ENCODE measurements at places on chromosomes 5 and 9.
A peak's percentile ranks its signal among the peaks of the same experiment; 100 is the strongest.

GRCh38 chr5:6804766-6805501, 91.7 kb downstream of the TENT4A start:
- no peak for DNase-seq

GRCh38 chr9:396396-396795, 181.7 kb downstream of the DOCK8 start:
- no peak for DNase-seq

DNA sequence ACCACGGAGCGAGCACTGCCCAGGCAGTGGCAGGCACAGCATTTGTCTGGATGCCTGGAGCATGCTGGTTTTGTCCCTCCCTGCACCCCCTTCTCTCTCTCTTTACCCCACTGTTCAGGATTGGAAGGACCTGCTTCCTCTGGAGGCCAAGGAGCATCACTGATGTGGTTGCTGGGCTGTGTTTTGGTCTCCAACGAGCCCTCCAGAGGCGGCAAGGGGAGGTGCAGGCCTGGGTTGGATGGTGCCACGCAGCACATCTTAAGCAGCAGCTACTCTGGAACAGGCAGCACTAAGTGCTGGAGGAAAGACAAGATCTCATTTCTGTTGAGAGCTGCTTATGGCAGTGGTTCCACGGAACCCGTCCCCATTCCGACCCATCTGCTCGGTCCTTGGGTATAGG, 139.6 kb downstream of the CMYA5 start:
- DNase-seq, result no peak

DNA sequence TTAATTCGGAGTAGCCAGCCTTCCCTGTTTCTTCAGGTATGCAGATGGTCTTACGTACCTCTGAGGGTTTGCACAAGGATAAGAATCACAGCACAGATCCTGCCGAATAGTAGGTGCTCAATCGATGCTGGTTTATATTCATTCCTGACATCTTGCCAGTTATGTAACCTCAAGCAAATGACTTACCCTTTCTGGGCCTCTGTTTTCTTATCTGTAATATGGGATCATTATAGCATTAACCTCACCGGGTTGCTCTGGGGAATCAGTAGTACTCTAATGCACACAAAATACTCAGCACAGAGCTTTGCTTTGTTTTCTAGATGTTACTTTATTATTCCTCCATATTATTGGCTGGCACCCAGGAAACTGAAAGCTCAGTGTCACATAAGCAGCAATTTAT, 7.7 kb upstream of the NR5A1 start:
- DNase-seq, result no peak

DNA sequence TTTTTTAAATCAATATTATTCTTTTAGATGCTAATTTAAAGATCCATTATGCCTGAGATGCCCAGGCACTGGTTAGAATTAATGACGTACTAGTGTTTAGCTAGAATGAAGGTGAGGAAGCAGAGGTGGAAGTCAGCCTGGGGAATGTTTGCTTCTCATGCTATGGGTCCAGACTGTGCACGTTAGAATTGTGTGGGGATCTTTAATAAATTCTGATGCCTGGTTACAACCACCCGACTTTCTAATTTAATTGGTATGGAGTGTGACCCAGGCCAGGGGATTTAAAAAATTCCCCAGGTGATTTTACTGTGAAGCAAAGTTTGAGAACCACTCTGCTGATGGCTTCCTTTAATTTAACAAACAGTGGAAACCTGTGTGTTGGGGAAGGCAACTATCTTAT, 111.1 kb downstream of the DOCK2 start:
- no peak for DNase-seq

DNA sequence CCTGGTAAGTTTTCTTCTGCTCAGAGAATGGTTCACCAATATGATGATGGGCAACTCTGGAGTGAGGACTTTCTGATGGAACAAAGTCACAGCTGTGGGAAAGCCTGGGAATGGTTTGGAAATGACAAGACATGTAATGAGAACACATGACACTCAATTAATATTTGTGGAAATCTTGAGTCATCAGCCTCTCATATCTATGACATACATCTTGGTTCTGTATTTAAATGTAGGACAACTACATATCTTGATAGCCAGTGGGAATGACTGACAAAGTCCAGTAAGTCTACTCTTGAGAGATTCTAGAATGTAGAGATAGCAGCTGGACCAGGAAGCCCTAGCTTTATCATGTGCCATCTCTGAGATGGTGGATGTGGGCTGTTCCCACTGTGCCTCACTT, 85.5 kb downstream of the PALM2AKAP2 start:
- no peak for DNase-seq

DNA sequence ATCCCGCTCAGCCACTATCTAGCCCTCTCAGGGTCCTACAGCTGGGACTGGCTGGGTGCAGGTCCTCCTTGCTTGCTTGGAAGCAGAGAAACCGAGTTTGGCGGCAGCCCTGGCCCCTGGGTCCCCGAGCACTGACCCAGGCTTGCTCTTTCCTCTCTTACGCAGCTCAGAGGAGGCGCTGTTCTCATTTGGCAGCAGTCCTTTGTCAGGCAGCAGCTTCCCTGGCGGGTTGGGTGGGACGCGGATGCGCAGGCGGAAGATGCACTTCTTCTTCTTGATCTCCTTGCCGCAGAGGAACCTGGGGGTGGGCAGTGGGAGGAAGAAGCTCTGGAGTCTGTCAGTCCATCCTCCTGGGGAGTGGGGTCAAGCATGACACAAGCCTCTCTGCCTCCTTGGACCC, 14.5 kb downstream of the PHF19 start:
- peak; percentile 49 for DNase-seq

DNA sequence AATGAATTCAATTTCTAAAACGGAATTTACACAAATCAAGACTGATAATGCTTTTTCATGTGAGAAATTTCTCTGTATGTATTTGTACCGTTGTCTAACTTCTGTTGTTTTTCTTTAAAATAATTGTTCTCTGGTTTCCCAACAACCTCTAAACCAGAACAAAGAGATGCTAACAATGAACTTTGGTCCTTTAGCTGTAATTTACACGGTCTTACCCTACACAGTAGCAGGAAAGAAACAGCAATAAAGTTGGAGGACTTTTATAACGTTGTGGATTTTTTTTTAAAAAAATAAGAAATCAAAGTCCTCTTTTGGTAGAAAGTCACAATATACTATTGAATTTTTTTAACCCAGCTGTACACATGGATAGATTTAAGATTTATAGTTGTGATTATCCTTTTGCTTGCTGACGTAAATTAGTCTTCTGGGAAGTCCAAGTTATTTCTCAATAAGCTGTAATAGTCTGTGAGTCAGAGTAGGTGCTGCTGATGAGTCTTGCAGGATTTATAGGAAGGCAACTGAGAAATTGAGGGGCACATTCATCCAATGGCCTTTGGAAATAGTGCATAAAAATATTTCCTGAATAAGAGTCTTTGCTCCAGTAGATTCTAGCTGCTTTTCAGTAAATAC, 76.8 kb upstream of the PCSK1 start:
- no peak for DNase-seq

GRCh38 chr9:38211002-38211401, 142.0 kb upstream of the SHB start:
- no peak for DNase-seq

DNA sequence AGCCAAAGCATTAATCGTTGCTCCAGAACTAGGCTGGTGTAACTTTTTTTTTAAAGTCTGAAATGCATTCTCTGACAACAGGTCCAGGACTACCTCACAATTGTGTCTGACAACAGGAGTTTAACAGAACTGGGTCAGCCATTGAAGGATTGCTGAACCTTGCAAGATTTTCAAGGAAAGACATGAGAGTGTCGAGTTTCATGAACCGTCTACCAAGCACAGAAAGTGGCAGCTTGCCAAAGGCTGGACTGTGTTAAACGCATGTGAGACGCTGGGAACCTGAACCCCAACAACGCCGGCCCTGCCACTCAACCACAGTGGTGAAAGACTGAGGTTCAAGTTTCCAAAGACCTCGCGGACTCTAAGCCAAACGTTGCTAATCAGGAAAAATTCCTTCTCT, 79.1 kb downstream of the LHFPL2 start:
- no peak for DNase-seq

- DNase-seq, result no peak
Measured at GRCh38 chr9:115229496-115229895, 111.5 kb upstream of the TNC start.

DNA sequence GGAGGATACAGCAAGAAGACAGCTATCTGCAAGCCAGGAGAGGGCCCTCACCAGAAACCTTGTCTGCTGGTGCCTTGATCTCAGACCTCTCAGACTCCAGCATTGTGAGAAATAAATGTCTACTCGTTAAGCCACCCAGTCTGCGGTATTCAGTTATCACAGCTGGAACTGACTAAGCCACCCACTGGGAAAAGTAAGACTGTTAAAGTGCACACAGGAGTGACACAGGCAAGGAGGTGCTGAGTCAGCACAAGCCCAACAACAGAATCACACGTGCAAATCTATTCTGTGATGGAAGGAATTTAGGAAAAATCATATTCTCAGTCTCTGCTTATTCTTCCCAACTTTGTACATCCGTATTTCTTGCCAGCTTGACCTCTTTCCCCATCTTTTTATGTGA, 200.0 kb downstream of the NR2F1-AS1 start:
- no peak for DNase-seq

DNA sequence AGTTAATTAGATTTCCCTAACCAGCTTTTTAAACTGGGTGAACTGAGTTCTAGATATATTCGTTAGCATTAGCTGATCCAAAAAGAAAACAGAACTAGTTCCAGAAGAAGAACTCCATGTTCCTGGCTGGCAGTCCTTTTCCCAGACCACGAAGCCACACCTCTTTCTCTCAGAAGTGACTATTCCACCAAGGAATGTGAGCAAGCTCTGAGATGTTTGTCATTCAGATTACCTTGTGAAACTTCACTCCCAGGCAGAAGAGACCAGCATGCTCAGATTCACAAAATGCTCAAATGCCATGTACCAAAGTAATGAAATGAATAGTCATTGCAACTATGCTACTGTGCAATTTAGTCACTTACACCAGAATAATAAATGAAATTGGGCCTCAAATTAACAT, 4.4 kb upstream of the SSBP2 start:
- no peak for DNase-seq

GRCh38 chr9:134441227-134442084, 115.2 kb downstream of the RXRA start:
- no peak for DNase-seq

DNA sequence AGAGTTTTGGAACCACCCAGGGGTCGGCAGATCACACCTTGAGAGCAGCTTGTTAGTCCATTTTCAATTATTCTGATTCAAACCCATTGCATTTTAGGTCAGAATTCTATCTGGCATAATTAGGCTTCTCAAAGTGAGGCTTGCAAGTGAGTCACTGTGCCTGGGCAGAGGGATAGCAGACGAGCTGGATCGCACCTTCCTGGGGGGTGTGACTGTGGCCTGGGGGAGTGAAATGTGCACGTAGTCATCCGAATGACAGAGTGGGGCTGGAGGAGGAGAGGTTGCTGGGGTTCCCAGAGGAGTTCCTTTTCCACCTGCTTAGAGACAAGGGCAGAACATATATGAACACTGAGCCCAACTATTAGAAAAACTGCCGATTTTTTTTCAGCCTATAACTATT, 31.7 kb downstream of the SPACA9 start:
- no peak for DNase-seq

GRCh38 chr5:133753856-133754255, 141.5 kb upstream of the FSTL4 start:
- no peak for DNase-seq

DNA sequence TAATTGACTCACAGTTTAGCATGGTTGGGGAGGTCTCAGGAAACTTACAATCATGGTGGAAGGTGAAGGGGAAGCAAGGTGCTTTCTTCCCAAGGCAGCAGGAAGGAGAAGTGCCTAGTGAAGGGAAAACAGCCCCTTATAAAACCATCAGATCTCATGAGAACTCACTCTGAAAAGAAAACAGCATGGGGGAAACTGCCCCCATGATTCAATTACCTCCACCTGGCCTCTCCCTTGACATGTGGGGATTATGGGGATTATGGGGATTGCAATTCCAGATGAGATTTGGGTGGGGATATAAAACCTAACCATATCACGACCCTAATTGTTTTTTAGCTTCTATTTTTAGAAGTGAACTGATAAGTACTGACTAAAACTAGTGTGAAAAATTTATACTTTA, 1377.5 kb upstream of the DMAC1 start:
- no peak for DNase-seq

DNA sequence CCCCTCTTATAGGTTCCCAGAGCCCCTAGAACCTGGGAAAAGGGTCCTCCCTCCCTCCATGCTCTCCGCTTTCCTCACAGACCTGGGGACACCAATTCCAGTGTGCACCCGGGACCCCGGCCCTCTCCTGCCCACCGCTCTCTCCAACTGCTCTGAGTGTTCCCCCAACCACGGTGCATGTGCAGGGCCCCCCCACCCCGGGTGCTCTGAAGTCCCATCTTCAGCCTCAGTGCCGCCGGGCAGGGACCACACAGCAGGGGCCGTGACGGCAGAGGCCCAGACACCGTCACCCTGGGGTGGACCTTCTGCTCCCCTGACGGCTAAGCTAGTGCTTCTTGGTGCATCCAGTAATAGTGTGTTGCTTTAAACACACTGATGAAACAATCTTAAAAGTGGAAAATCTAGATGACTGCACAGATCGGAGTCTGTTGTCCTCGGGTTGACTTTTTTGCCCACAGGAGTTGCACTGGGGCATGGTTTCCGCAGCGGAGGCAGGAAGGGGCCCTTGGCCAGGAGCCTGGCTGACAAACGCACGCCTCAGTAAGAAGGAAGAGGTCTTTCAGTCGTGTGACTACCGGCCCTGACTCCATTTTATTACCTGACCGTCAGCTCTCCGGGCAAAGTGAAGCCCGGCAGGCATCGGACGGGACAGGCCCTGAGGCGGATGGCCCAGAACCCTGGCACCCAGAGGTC, 36.2 kb upstream of the SLC6A3 start:
- DNase-seq, result no peak

GRCh38 chr9:86079865-86080469, 19.4 kb downstream of the GOLM1 start:
- no peak for DNase-seq

DNA sequence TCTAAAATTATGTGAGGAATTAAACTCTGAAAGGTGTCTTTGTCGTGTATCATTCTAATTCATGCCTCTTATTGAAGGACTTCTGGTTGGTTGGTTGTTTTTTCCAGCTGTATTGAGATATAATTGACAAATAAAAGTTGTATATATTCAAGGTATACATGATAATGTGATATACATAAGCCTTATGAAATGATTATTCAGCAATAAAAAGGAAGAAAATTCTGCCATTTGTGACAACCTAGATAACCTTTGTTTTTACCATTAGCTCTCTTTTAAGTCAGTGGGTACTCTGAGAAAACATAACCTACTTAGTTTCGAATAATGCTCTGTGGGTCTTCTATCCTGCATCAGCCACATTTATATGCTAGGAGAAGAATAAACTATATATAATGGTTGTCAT, 89.6 kb downstream of the RAB3C start:
- DNase-seq, result no peak

DNA sequence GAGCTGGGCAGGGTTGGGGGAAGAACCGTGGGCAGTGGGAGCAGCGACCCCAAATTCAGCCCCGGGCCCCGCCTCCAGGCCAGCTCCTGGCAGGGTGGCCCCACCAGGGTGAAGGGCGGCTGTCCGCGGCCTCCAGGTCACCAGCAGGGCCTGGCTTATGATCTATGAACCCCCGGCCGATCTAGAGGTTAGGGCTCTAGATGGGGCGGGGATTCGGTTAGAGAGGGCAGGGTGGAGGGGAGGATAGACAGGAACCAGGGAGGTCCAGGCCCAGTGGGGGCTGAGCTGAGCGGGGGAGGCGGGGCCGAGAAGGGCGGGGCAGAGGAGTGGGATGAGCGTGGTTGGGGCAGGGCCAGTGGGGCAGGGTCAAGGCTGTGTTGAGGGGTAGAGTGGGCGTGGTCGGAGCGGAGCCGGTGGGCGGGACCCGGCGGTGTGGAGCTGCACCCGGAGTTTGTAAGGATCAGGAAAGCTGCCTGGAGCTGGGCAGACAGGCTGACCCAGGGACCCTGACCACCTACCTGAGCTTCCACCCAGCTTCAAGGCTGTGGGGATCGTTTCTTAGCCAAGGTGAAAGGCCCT, 29.3 kb upstream of the OBP2B start:
- DNase-seq, result peak; percentile 6
